T1000 (cell line): ENCODE measurements at places on chromosomes 5 and 9.

- no peak for DNase-seq
These were observed 157.7 kb upstream of the SLC12A2 start for GRCh38 chr5:127925916-127926315.

GRCh38 chr5:76290321-76290757 lies 112.7 kb upstream of the IQGAP2 start:
- DNase-seq = no peak

GRCh38 chr5:181170237-181170825 lies 22.9 kb downstream of the OR2V2 start:
- no peak for DNase-seq

GRCh38 chr5:15715535-15715934 lies 215.6 kb downstream of the FBXL7 start:
- no peak for DNase-seq

DNA sequence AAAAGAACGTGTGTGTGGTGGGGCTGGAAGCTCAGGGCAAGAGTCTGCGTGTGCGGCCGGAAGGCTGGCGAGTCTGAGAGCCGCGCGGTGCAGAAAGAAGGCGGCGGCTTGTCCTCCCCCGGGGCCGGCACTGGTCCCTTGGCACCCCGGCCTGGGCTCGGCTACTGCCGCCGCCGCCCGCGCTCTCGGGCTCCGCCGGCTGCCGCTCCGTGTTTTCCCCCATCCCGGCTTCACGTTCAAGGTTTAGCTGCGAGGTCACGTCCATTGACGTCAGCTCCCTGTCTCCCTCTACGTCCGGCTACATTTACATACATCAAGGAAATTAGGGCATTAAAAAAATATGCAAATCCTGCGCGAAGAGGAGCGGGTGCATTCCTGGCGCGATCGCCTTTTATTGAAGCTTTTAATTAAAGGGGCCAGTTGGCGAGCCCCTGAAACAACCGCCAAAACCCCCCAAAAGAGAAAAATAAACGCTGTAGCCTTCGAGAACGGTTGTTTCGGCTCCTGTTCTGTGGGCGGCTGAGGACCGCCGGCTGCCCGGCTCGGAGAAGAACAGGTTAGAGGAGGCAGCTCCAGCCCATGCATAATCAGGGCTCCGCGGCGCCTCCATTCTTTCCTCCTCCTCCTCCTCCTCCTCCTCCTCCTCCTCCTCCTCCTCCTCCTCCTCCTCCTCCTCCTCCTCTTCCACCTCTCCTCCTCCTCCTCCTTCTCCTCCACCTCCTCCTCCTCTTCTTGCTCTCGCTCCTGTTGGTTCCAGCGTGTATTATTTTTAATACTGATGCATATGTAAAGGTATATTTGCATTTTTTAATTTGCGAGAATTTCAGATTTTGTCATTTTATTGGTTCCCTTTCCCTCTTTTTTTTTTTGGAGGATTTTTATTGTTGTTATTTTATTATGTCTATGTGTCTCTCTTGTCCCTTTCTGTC lies 207.0 kb downstream of the MEF2C start:
- DNase-seq = no peak

DNA sequence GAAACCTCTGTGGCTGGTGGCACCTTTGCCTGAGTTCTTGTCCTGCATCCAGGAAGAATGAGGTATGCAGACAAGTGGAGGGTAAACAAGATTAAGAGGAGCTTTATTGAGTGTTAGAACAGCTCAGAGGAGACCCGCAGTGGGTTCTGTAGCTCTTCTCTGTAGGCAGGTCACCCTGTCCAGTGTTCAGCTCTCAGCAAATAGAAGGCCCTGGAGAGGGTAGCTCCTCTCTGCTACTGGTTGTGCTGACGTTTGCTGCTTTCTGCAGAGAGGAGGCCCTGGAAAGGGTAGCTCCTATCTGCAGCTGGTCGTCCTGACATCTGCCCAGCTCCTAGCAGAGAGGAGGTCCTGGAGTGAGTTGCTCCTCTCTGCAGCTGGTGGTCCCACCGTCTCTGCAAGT lies 96.8 kb upstream of the CCDC112 start:
- no peak for DNase-seq

GRCh38 chr5:116375926-116376325 lies 198.7 kb downstream of the SEMA6A start:
- no peak for DNase-seq

- DNase-seq = no peak
These were observed 138.7 kb upstream of the SLC24A2 start for GRCh38 chr9:19927560-19927959.

DNA sequence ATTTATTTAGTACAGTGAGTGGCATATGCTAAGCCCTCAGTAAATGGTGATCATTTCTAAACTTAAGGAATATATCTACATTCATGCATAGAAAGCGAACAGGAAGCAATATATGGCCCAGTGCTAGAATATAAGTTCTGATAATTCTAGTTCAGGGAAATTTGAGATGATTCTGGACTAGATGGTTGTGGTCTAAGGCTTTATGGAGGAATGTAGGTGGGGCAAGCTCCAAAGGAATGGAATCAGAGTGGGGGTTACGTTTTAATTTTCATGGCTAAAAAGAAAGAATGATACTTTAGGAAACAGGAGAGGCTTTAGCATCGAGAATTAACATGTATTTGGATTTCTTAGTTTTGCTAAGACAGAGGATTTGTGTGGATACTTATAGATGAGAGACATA lies 56.1 kb downstream of the MTREX start:
- DNase-seq = no peak

GRCh38 chr9:69469136-69469535 lies 144.1 kb downstream of the ENTREP1 start:
- DNase-seq = no peak

DNA sequence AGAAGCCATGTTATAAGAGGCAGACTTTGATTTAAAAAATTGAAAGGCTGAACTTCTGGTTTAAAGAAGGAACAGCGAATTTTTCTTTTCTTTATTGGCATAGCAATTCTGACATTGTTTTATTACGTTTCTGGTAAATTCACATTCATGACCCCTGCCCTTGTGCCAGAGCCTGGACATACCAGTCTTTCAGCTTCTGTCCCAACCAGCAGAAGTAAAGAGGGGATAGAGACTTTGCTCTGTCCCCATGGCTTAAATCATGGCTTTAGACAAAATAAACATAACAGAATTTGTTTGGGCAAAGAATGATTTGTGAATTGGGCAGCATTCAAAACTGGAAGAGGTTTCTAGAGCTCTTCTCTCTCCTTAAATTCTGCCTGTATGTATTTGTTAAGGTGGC lies 15.3 kb downstream of the CAST start:
- no peak for DNase-seq

GRCh38 chr9:115786321-115786720 lies 367.3 kb upstream of the PAPPA start:
- DNase-seq = no peak

DNA sequence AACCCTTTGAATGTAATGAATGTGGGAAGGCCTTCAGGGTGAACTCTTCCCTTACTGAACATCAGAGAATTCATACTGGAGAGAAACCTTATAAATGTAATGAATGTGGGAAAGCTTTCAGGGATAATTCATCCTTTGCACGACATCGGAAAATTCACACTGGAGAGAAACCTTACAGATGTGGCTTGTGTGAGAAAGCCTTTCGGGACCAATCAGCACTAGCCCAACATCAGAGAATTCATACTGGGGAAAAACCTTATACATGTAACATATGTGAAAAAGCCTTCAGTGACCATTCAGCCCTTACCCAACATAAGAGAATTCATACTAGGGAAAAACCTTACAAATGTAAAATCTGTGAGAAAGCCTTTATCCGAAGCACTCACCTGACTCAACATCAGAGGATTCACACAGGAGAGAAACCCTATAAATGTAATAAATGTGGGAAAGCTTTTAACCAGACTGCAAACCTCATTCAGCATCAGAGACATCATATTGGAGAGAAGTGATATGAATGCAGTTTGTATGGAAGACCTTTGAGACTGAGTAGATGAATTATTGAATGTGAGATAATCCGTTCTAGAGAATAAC lies 24.6 kb downstream of the ZNF454 start:
- no peak for DNase-seq

DNA sequence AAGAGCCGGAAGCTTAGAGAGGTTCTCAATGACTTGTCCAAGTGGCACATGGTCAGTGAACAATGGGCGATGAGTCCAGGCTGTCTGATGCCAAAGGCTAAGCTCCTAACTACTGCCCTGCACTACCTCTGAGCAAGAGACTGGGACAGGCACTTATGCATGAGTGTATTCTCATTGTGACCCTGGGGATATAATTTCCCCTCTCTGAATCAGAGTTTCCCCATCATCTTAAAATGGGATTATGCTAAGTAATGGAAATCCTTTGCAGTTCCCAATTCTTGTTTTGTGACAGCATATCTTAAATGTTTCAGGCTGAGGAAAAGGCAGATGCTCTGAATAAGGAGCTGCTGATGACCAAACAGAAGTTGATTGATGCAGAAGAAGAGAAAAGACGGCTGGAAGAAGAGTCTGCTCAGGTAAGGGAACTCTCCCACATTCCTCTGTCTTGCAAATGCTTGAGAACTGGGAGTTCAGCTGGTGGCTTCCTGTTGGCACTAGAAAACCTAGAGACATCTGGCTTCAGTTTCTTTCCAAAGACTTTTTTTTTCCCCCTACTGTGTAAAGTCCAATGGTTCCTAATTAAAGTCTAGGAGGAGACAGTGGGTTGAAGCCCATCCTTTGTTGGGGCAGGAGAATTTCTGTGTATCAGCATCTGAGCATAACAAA lies 64.1 kb downstream of the GPR21 start:
- no peak for DNase-seq

- no peak for DNase-seq
These were observed 9.2 kb downstream of the STC2 start for GRCh38 chr5:173318881-173319620.

- DNase-seq = no peak
These were observed 35.2 kb downstream of the SLC9A3 start for GRCh38 chr5:488744-489688.

- DNase-seq = peak; percentile 69
These were observed 1.4 kb upstream of the SPAAR start for GRCh38 chr9:35907711-35908503.

DNA sequence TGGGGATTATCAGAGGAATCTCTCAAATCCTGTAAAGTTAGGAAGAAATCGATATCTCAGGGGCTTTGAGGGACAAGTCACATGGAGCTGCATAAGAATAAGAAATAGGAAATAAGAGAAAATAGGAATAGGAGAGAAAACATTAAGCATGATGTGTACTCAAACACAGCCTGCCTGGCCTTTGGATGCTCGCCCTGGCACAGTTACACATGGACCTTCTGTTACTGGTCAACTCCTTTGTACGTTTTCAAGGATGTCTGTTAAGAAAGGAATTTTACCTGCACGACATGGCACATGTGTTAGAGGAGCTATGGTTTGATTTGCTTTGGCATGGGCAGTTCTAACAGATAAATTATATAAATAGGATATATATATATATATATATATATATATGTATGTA lies 321.2 kb downstream of the CDH12 start:
- no peak for DNase-seq

GRCh38 chr9:127987103-127987614 lies 6.4 kb upstream of the EEIG1 start:
- DNase-seq = no peak

GRCh38 chr9:116149844-116150243 lies 3.7 kb upstream of the PAPPA start:
- DNase-seq = no peak

DNA sequence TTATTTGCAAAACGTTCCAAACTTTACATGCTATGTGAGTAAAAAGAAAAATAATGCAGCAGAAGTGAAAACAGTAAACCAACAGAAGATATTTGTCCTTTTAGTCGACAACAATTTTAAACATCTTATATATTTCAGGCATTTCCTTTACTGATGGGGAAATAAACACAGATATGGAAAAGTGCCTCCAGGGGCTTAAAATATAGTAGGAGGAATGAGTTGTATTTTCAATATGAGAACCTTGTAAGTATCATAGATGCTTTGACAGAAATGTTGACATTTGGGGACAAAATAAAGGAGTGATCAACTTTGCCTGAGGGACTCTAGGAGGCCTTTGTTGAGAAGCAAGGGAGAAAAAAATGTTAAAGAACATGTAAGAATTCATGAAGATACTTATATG lies 1043.5 kb downstream of the CDH12 start:
- DNase-seq = no peak

DNA sequence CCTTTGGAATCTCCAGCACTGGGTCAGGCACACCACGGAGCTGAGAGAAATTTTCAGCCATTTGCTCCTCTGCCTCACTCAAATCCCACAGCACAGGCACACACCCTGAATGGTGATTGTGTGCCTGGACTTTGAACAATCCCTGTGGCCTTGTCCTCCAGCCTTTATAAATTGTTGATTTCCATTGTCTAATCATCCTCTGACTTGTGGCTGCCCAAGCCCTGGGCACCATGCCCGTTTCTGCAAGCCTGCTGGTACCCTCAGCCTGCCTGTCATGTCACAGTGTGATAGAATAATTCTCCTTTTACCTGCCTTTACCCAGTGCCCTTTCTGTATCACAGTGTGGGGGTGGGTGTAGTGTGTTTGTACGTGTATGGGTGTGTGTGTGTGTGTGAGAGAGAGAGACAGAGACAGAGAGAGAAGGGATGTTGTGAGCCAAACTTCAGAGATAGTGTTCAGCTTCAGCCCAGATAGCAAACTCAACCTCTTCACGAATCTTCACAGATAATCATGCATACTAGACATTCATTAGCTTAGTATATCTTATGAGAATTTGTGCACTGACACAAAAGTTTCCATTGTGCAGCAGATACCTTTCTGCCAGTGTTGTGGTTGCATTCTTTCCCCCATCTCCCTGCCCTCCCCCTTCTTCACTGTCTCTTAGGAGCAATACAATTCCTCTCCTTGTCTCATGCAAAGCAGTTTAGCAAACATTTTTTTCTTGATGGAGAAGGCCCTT lies 27.8 kb upstream of the SLC44A1 start:
- no peak for DNase-seq

- DNase-seq = no peak
These were observed 128.2 kb upstream of the VCAN start for GRCh38 chr5:83343299-83343698.

DNA sequence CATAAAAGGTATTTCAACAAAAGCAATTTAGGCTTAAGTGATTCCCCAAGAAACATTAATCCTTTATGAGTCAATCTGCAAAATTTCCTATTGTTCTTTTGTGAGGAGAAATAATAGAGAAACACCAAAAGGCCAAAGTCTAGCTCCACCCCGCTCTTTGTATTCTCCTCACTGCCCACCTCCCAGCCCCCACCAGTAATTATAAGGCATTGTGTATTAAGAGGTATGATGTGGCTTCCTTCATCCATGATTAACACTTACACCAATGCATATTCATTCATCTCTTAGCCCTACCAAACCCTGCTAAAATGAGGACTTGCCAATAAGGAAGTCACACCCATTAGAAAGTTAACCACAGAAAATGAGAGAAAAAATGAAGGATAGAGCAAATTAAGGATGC lies 105.3 kb upstream of the SPATA31D4 start:
- no peak for DNase-seq

- DNase-seq = no peak
These were observed 94.3 kb upstream of the CPEB4 start for GRCh38 chr5:173793648-173794548.
